Frontal cortex (tissue), 4 donors: ENCODE measurements at places on chromosomes 3 and 15.

DNA sequence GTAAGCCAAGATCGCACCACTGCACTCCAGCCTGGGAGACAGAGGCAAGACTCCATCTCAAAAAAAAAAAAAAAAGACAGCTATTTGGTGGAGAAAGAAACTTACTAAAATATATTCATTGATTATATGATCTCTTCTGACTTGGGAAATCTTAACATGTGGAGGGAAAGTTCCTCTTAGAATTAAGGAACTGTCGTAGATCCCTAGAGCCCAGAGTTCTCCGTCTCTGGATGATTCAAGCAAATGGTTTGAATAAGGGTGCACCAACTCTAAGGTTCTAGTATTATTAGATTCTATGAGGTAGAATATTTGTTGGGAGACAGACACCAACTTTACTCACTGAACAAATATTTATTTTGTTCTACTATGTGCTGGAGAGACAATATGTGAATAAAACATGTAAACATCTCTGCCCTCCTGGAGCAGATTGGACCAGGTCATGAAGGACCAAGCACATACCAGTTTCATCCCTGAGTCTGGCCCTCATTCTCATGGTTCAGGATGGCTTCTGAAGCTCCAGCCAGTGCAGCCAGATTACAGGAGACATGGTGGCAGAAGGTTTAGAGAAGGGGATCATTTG, 129.7 kb downstream of the MITF start:
- no peak for DNase-seq

GRCh38 chr3:141403576-141403975, 35.3 kb downstream of the ZBTB38 start:
- DNase-seq = no peak

DNA sequence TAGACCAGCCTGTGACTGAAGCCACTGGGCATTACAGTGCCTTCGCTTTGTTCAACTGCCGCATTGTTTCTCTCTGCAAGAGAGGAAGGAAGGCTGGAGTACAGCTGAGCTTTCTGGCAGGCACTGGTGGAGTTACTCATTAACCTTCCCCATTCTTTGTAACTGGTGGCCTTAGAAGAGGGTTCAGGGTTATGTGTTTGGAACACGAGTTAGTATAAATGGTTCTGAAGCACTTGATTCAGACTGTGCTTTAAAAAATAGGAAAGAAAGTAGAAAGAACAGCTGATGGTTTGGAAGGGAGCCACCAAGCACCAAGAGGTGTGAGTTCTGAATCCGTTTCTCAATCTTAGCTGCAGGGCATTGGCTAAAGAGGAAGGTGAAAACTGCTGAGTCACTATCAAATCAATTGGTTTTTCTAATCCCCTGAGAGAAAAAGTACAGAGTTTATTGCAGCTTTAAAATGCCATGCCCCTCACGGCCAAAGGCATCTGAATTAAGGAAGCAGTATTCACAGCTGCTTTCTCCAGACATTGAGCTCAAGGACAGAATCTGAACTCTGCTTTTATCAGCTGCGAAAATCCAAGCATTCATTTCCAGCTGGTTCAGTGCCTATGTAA, 3.6 kb downstream of the HGD start:
- DNase-seq = peak; percentile 30

- no peak for DNase-seq
Observed at GRCh38 chr15:70669006-70669602, 94.3 kb downstream of the UACA start.

GRCh38 chr3:139310474-139310933, 33.3 kb upstream of the MRPS22 start:
- DNase-seq = no peak

DNA sequence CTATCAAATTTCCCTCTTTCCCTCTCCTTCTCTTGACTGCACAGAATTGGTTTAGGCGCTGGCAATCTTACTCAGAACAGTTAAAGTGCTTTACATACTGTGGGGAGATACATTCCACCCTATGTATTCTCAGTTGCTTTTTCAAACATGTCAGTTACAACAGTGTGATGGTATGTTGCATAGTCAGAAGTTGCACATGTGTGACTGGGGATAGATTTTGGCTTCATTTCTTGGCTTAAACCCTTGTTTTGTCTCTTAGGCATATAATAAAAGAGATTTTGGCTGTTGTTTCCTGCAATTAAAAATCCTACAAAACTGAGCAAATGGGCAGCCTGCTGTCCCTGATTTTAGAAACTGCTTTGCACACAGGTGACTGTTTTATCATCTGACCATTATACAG, 86.7 kb downstream of the PIK3R4 start:
- DNase-seq = no peak

GRCh38 chr15:49085696-49086459, 39.6 kb upstream of the SECISBP2L start:
- no peak for DNase-seq

DNA sequence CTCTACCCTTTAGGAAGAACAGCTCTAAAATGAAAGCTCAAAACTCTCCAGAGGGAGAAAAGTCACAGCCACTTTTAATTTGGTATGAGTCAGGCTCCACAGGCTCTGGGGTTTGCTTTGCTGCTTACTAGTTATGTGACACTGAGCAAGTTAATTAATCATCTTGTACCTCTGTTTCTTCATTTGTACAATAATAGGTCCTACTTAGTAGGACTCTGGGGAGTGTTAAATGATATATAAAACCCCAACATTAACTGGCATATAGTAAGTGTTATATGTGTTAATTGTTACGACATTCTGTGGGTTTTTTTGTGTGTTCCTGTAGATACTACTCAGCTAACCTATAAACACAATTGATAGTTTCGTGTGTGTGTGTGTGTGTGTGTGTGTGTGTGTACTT, 6.6 kb downstream of the ACKR2 start:
- DNase-seq = no peak

GRCh38 chr3:116322750-116323375, 122.4 kb downstream of the LSAMP start:
- DNase-seq = no peak

- no peak for DNase-seq
Observed at GRCh38 chr15:74174219-74174957, 878 bp downstream of the ISLR start.

DNA sequence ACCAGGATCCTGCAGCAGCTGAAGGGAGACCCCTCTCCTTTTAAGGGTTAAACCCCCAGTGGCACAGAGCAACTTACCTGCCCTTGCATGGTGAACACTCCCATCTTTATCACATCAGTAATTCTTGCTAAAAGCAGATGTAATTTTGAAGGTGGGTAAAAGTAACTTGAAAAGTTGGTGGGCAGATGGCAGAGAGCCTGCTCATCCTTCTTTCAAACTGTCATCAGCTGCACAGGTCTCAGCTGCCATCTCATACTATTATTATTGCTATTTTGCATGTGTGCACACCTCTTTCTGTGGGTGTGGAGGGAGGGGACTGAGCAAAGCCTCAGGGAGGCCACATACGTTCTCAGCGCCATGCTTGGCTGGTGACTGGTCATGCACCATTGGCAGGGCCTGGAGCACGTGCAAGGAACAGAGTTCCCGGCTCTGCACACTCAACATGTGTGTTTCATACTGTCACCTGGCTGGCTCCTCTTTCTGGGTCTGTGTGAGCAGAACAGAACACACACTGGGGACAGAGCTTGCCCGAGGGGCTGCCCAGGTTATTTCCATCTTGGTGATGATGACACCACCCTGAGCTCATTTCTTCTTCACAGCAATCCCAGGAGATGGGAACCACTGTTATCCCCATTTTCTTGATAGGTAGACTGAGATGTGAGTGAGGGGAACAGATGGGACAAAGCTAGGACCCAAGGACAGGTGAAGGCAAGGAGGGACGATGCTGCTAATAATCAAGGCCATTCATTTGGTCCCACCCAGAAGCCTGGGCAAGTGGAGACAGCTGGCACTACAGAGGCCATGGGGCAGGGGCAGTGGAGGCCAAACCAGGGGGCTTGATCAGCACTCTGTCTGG, 95.8 kb upstream of the KLF13 start:
- no peak for DNase-seq

GRCh38 chr15:70348581-70349344, 251.0 kb upstream of the TLE3 start:
- DNase-seq = no peak

- DNase-seq = no peak
Observed at GRCh38 chr15:52010633-52011595, 8.1 kb upstream of the MAPK6 start.

GRCh38 chr3:81743096-81744025, 18.1 kb downstream of the GBE1 start:
- no peak for DNase-seq

DNA sequence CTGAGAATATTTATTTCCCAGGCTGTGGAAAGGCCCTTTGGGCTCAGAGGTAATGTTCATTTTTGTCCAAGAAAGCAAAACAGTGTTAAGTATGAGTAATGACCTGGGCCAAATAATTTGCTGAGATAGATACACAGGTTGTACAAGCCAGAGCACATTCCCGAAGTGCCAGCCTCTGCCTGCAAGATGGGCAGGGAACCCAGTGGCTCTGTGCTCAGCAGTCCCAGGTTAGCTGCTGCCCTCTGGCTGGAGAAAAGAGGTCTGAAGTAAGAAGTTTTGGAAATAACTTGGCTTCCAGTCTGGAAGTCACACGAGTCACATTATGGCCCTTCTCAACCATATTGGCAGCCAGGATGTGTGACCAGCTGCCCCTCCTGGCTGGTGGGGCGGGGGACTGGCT, 20.2 kb downstream of the MYZAP start:
- no peak for DNase-seq

GRCh38 chr3:62621176-62621575, 247.8 kb upstream of the FEZF2 start:
- no peak for DNase-seq

GRCh38 chr15:38129531-38130204, 123.0 kb upstream of the SPRED1 start:
- peak; percentile 12 for DNase-seq

- no peak for DNase-seq
Observed at GRCh38 chr15:79066391-79067071, 24.0 kb downstream of the RASGRF1 start.

DNA sequence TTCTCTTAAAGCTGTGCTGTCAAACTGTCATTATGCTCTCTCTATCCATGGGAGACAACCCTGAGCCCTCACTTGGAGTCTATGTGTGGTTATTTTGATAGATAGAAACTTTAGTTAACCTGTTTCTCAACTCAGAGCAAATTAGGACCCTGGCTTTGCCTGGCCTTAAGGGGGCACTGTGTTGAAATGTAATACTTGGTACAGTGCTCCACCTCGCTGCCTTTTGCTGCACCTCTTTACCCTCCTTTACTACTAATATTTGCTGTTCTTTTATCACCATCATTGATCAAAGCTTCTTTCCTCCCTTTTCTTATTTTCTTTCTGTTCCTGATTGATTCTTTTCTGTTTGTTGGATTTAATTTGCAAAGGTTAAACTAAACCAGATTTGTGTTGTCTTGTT, 34.3 kb downstream of the STT3B start:
- no peak for DNase-seq

DNA sequence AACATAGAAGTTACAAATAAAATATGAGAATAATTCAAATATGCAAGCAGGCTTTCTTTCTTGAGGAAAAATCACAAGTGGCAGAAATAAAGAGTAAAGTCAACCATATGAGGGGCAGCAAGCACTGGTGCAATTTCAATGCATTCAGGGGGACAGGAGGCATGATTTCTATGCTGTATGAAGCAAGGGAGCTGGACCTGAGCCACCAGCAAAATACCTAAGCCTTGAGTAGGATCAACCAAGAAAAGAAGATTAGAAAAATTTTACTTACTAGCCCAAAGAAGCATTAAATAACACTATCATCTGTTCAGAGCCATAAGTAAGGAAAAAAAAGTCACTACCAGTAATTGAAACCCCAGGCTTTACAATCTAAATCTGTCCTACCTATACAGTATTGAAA, 6.3 kb downstream of the ADGRG7 start:
- no peak for DNase-seq

GRCh38 chr15:58528188-58528870, 96.5 kb downstream of the LIPC start:
- DNase-seq = no peak

GRCh38 chr15:72034859-72035650, 82.9 kb downstream of the MYO9A start:
- DNase-seq = no peak

DNA sequence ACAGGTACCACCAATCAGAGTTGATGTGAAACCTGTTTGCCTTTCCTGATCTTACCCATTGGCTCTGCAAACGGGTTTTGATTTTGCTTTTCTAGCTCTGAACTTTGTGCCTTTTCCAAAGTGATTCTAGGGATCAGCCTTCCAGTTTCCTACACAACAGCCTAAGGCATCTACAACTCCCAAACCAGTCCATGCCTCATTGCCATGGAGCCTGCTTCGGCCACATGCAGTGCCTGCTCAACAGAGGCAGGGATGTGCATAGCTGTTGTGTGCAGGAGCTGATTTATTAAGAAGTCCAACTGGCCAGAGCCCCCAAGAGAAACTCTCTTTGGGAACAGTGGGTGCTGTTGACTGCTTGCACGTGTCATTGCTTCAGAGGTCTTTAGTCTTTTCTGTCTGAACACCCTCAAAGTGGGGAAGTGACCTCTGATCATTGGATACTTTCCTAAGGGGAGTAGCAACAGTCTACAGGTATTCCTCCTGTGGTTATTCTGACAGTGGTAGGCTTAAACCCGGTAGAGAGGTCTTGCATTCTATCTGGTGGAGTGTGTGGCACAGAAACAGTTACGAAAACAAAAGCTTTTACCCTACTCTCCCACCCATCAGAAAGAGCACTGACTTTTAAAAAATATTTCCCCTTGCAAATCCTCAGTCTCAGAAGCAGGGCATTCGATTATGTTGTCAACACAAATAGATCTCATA, 36.6 kb upstream of the THSD4 start:
- no peak for DNase-seq

GRCh38 chr3:52546111-52546901, 9.9 kb downstream of the UQCC5 start:
- no peak for DNase-seq

GRCh38 chr15:85597155-85597815, 197.4 kb downstream of the KLHL25 start:
- no peak for DNase-seq

GRCh38 chr3:65596571-65597225, 442.0 kb downstream of the MAGI1 start:
- DNase-seq = no peak

DNA sequence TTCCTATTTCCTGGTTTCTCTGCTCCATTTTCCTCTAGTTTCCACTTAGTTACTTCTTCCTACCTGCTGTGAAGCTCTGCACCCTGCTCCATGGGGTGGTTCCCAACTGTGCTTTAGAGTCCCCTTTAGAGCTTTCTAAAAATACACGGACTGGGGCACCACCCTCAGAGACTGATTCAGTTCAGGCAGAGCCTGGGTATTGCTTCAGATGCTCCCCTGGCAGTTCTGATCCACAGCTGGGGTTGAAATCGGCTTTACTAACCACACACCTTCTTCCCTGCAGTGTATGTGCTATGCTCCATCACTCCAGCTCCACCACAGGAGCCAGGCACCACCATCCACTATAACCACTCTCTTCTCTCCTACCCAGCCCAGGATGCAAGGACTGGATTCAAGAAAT, 12.6 kb downstream of the ANP32A start:
- DNase-seq = no peak

- no peak for DNase-seq
Observed at GRCh38 chr3:14869917-14870782, 51.4 kb downstream of the FGD5 start.

- no peak for DNase-seq
Observed at GRCh38 chr3:98623572-98624280, 30.3 kb upstream of the CPOX start.
